Motor neuron (in vitro differentiated cells): ENCODE measurements at places on chromosomes 16 and 17.
A peak's percentile ranks its signal among the peaks of the same experiment; 100 is the strongest.

GRCh38 chr16:318628-319027 is 33.9 kb downstream of the AXIN1 start:
- ATAC-seq: no peak

GRCh38 chr17:20174588-20175265 is 165.6 kb downstream of the SPECC1 start:
- no peak for ATAC-seq

- peak; percentile 95 for ATAC-seq
Observed at GRCh38 chr17:48241131-48241591, 133.6 kb downstream of the SNX11 start.

- ATAC-seq: peak; percentile 67
Observed at GRCh38 chr17:2025220-2025621, at the start of gene RTN4RL1. Gene RTN4RL1, minus strand, starts transcription at chr17:2025334. Its CDS starts 469 bp downstream, at chr17:2024865.

DNA sequence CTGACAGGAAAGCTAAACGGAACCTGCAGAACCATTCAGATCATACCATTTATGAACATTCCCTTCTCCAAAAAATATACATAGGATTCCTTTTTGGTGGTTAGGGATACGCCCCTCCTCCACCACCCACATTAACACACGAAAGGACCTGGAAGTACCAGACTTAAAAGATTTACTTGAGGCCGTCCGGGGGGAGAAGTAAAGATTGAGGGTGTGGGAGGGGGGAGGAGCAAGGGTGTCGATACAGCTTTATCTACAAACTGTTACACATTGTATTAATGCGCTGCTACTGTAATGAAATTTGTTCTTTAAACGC is 537 bp downstream of the PALB2 start:
- ATAC-seq: no peak

GRCh38 chr17:68867759-68868516 is 87.3 kb downstream of the ABCA8 start:
- no peak for ATAC-seq

DNA sequence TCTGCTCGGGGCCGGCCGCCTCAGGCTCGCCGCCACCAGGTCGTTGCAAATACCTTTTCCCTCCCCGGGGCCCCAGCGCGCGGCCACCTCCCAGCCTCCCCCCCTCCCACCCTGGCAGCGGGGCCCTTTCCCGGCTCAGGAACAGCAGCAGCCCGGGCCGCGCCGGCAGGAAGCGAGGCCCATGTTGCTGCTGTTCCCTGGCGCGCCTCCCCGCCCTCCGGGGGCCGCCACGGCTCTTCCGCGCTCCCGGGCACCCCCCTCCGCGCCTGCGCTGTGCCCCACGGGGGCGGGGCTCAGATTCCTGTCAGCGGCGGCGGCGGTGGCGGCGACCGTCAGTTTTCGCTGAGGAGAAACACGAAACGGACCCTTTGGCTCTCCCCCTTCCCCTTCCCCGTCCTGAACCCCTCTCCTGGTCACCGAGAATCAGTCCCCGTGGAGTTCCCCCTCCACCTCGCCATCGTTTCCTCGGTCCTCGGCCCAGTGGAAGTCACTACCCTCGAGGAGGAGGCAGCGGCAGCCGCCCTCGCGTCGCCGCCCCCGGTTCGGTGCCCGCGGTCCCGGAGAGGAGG is at the start of gene NFAT5:
NFAT5 (plus strand) TSS at position 296 of the 569 bp plus-strand sequence. CDS start 336 bp downstream, outside the sequence.
- ATAC-seq: peak; percentile 87

DNA sequence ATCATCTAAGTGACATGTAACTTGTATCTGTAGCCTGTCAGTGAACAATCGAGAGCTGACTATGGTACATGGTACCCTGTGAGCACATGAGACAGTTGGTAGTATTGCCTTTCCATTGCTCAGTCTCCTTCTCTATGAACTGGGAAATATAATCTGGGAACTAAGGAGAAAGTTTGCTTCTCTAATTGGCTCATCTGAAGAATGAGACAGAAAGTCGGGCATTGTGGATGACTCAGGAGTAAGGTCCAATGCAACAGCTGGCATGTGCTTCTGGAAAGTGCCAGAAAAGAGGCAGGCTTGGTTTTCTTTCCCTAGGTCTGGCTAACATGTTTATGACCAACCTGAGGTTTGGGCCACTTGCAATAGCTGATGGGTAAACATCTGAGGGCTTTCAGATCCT is 51.9 kb downstream of the ZZEF1 start:
- ATAC-seq: no peak

DNA sequence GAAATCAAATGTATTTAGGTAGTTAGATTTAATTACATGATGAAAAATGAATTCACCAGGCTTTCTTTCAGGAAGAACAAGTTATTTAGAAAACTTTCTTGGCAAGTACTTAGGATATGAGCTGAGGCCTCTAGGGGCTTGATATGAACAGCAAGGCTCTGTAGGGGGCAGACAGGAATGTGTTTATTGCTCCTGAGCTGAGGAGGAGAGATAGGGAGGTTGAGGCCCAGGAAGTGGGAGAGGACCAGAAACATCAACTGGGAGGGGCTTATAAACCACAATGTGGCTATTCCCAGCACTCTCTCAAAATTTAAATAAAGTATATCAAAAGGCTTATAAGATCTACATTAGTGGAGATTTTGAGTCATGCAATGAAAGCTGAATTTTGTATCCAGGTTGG is 154.0 kb upstream of the MAF start:
- ATAC-seq: no peak

DNA sequence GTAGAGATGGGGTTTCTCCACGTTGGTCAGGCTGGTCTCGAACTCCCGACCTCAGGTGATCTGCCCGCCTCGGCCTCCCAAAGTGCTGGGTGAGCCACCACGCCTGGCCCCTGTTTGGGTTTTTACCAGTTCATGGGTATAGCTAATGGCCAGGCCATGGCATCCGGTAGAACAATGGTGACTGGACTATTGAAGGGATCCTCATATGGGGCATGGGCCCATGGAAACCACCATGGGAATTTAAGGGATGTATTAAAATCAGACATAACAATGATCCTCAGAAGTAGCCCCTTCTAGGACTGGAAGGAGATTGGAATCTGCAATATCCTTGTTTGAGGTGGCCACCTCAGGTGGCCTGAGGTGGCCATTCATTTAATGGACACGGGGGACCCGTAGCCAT is 17.5 kb upstream of the GUCY2D start:
- ATAC-seq: no peak

GRCh38 chr16:57601801-57602478 is 26.5 kb upstream of the ADGRG1 start:
- ATAC-seq: no peak

GRCh38 chr16:30340621-30341020 is 14.5 kb downstream of the CD2BP2 start:
- no peak for ATAC-seq

DNA sequence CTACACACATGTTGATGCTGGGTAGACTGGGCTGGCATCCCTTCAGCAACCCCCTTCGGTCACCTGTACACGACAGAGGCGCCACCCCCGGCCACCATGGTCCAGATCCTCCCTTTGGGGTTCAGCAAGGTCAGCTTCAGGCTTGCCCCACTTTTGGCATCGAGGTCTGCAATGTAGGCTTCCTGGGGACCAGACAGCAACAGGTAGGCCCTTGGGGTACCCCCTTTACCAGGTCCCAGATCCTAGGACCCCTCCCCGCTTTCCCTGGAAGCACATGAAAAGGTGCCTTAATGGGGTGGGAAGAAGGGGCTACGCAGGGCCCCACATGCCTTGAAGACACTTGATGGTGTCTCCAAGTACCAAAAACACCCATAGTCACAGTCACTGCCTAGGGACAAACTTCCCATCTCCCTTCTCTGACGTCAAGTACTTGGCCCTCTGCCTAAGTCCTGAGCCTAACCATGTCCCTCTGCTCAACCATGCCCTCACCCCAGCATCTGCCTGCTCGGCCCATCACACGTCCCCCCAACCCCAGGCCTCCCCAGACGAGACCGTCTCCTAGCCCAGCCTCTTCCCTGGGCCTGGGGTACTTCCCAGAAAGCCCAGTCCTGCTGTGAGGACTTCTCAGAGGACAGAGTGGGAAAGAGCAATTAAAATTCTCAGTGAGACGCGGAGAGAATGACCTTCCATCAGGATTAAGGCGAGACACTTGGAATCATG is 12.1 kb downstream of the ACLY start:
- ATAC-seq: no peak

- no peak for ATAC-seq
Observed at GRCh38 chr16:54974367-54974766, 43.7 kb downstream of the IRX5 start.

DNA sequence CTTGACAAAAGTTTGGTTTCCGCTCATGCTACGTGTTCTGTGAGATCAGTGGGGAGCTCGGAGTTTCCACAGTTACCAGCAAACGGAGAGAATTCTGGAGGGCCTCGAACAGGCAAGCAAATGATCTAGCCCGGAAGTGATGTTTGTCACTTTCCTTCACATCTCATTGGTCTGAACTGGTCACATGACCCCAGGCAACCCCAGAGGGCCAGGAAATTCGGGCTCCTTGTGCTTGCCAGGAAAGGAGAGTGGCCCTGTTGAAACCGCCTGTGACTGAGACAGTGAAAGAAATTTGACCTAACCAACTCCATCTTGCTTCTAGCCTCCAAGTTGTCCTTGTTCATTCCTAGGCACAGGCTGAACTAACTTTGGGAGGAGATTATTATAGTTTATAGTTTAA is 23.0 kb downstream of the SPPL2C start:
- ATAC-seq: no peak

- ATAC-seq: peak; percentile 7
Observed at GRCh38 chr16:67248401-67249177, at the start of gene SLC9A5. Gene SLC9A5, plus strand, starts transcription at chr16:67248979. Its CDS starts 36 bp downstream, at chr16:67249015.

DNA sequence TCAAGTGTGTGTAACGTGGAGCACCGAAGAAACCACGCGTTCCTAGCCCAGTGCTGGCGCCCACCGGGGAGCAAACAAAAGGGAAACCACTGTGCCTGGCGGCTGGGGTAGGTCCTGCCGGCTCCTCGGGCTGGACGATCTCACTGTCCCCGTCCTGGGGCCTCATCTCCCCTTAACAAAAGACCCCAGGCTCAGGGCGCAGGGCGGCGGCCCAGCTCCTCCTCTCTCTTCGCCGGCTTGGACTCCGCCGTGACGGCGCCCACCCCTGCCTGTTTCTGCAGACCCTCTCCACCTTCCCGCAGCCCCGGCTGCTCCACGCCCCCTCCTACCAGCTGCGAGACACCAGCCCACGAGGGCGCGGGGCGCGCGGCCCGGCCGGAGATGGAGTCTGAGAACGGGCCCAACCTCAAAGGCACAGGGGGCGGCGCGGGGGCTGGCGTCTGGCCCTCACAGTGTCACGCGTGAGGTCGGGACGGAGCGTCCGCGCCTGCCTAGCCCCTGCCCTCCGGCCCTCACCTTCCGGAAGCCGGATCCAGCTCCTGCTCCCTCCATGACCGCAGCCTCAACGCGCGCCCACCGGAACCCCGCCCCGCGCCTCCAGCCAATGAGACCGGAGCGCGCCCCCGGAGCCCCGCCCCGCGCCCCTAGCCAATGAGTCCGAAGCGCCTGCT is at the start of gene CENPX:
CENPX (minus strand) TSS at position 569 of the 671 bp plus-strand sequence; CDS start at position 552, 17 bp downstream.
- ATAC-seq: no peak

- ATAC-seq: no peak
Observed at GRCh38 chr16:9049241-9049640, 42.2 kb upstream of the HAPSTR1 start.

GRCh38 chr17:46878055-46878454 is 26.7 kb downstream of the WNT9B start:
- no peak for ATAC-seq

- no peak for ATAC-seq
Observed at GRCh38 chr17:73138541-73139138, 26.2 kb upstream of the SSTR2 start.

GRCh38 chr17:10205549-10206185 is 7.3 kb upstream of the GAS7 start:
- ATAC-seq: no peak

- no peak for ATAC-seq
Observed at GRCh38 chr17:16044487-16044886, 44.9 kb downstream of the TTC19 start.

DNA sequence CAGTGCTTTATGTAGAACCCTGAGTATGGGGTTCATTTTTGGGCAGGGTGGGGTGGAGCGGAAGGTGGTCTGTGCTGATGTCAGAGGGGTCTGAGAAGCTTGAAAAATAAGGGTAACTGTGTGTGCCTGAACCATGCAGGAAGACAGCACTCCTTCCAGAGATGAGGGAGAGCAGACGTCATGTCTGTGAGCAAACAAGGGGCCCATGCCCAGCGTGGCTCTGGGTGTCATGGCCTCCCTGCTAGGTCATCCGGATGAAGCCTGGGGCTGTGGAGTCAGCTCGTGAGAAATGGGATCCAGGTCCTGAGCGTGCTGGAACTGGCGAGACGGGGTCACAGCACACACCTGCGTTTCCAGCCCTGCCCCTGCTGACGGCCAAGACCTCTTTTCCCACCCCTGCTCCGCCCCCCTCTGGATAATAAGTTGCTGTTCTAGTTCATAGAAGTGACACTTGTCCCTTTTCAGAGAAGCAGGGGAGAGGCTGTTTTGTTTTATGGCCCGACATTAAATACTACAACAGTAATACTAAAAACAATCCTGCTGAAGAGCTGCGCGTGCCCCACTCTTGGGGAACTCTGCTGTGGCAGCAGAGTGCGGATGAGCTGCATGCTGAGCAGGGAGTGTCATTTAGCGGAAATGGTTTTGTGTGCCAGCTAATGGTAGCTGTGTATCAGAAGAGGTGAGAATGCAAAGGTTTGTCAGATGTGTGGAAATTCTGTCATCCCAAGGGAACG is 92.6 kb downstream of the RPTOR start:
- ATAC-seq: no peak

DNA sequence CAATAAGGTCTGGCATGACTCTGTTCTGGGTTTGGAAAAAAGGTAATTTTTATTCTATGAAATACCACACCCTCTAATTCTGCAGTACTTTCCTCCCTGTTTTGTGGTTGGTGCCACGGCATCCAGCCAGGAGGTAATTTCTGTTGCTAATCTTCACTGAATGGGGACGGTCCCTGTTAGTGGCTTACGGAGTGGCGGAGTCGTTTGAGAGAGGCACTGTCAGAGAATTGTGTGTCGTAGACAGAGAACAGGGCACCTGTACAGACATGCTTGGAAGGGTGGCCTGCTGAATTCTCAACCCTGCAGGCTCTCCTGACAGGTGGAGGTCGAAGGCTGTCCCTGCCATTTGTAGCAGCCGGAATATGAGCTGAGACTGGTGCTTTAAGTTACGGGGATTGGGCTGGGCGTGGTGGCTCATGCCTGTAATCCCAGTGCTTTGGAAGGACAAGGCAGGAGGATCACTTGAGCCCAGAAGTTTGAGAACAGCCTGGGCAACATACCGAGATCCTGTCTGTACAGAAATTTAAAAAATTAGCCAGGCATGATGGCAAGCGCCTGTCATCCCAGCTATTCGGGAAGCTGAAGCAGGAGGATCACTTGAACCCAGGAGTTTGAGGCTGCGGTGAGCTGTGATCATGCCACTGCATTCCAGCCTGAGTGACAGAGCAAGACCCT is 33.2 kb downstream of the EEF2K start:
- no peak for ATAC-seq

- no peak for ATAC-seq
Observed at GRCh38 chr17:19659366-19660177, 11.0 kb downstream of the ALDH3A2 start.

- no peak for ATAC-seq
Observed at GRCh38 chr17:1629504-1630310, 1.1 kb upstream of the SLC43A2 start.
